Urothelium cell line (cell line): ENCODE measurements at places on chromosomes 7 and 10.

DNA sequence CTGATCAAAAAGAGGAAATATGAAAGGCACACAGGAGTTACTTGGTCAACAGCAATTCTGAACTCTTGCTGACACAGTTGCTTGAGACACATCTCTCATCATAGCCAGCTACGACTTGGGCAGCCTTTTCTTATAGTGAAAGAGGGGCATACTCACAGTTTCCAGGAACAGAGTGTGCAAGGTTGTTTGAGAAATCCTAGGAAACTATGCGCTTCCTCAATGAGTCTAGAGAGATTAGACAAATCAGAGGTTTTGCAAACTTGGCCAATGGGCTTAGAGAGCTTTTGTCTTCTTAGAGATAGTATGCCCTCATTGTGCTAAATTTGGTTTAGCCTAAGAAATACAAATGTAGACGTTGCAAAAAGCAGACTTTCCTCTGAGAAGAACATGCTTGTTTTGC is 370.4 kb downstream of the HGF start:
- no peak for DNase-seq

- no peak for DNase-seq
These were observed 186.5 kb upstream of the TMEM72 start for GRCh38 chr10:44724415-44725174.

DNA sequence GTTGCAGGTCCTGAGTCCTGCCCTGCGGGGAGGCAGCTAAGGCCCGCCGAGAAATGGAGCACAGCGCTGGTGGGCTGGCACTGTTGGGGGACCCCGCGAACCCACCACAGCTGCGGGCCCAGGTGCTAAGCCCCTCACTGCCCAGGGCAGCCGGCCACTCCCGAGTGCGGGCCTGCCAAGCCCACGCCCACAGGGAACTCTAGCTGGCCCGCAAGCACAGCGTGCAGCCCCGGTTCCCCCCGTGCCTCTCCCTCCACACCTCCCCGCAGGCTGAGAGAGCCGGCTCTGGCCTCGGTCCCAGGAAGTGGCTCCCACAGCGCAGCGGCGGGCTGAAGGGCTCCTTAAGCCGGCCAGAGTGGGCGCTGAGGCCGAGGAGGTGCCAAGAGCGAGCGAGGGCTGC is 3.5 kb upstream of the NSMCE4A start:
- no peak for DNase-seq

DNA sequence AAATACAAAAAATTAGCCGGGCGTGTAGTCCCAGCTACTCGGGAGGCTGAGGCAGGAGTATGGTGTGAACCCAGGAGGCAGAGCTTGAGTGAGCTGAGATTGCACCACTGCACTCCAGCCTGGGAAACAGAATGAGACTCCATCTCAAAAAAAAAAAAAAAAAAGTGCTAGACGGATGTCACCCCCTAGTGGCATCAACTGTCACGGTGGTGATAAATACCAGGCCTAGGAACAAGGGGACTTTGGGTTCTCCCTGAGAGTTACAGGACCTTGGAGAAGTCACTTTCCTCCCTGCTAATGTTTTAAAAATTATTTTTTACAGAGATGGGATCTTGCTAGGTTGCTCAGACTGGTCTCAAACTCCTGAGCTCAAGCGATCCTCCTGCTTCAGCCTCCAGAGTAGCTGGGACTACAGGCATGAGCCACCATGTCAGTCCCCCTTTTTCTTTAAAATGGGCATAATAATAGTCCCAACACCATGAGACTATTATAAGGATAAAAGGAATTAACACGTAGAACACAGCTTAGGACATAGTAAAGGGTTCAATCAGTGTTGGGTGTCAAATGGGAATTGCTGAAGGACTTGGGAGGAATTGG is 2.6 kb upstream of the TMEM130 start:
- DNase-seq = peak; percentile 51

- no peak for DNase-seq
These were observed 6.9 kb downstream of the COMTD1 start for GRCh38 chr10:75228834-75229233.

DNA sequence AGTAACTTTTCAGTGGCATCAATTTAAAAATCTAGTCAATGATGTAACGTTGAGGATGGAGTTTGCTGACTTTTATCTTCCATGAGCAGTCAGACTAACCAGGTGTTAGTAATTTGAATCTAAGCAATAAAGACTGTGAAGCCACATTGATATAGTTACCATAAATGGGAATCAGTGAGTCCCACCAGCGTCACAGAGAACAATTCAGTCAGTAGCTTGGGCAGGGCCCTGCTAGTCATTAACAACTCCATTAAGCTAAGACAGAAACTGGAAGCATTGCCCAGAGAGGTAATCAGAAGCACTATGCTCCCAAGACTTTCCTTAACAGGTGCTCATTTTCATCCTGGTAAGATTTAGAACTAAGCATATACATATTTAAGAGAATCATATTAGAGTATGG is 315.1 kb downstream of the PCDH15 start:
- DNase-seq = no peak

GRCh38 chr10:47403446-47404318 is 19.6 kb upstream of the ZNF488 start:
- DNase-seq = no peak

DNA sequence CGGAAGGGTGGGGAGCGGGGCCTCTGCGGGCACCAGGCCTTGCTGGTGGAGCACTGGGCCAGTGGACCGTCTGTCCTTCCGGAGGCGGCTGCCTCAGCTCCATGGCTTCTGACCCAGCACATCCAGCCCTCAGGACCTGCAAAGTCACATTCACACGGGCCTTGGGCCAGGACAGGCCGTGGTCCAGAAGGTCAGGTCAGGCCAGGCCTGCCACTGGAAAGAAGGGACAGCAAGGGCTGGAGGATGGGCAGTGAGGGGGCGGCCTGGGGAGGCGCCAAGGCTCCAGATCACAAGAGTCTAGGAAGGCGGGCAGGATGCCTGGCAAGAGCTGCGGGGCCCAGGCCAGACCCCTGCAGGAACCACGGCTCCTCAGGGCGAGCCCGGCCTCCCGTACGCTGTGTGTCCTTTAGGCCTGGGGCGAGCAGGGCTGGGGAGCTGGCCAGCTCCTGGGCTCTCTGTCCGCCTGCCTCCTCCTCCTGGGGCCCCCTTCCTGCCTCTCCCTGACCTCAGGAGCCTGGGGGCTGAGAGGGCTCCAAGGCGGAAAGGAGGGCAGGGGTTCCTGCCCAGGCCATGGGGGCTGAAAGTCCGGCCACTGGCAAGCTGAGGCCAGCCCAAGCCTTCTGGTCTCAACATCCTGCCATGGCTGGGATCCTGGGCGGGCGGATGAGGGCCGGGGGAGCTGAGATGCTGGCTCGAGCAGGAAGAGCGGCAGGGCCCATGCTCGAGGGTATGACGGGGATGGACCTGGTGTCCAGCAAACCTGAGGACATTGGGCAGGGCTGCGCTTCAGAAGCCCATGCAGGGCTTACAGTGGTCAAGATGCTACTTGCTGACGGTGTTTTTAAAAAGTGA is 225.8 kb downstream of the ELFN1 start:
- DNase-seq = no peak

DNA sequence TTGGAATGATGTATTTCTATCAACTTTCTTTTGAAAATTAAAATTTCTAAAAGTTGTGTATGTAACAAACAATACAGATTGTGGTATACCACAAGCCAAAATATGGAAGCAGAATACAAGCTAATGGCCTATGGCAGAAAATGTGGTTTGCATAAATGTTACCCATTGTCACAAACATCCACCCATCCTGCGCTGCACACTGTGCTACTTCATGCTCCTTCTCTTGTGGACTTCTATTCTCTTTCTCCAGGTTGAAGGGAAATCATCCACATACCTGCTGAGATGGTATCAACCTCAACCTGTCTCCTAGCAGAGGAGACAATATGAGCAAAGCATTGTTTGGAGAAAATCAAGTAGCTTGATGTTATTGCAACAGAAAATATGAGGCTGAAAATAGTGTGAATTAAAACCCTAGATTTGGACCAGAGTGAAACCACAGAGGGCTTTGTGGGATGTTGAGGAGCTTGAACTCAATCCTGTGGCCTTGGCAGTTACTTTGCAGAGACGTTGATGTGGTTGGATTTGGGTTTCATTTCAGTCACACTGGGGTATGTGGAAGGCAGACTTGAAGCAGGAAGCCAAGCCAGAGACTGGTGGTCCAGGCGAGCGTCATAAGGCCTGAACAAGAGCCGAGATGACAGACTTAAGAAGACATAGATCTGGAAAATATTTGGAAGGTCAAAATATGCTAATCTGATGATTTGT is 63.8 kb downstream of the ICA1 start:
- DNase-seq = no peak
